ENCODE measurements at places on chromosomes 1 and 21. TPM values are rescaled to one million over a fixed set of nuclear protein-coding genes. Genes with fewer than 3 reads are reported as not detected.

- H3K4me1 ChIP-seq: peaks cover 71% of the 10 kb centered on the region
- peak; percentile 16 for DNase-seq
- H3K36me3 ChIP-seq: peaks cover 18% of the 10 kb centered on the region
- no peaks in the 10 kb centered on the region for H3K27me3 ChIP-seq
- H3K27ac ChIP-seq: peak overlapping the region; percentile 74
- H3K4me3 ChIP-seq: no peak overlapping the region
These were observed 35.2 kb downstream of the CCN1 start for GRCh38 chr1:85615586-85616363.

DNA sequence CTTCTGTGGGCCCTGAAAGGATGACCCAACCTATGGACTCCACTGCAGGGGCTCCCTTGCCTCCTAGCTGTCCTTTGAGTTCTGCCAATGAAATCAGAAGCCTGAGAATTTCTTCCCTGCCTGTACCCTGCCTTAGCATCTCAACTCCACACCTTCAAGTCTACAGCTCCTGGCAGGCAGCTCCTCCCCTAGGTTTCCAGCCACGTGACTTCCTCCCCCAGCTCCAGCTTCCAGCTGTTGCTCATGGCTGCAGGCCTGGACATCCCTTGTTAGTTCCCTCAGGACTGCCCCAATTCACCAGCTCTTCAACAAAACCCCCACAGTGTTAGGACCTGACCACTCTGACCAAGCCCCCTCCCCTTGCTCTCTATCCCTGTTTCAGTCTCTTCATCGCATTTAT, 2.4 kb downstream of the RCAN1 start:
- no peak overlapping the region for H3K4me3 ChIP-seq
- peaks cover 1% of the 10 kb centered on the region for H3K27me3 ChIP-seq
- H3K27ac ChIP-seq: no peak overlapping the region
- peaks cover 11% of the 10 kb centered on the region for H3K4me1 ChIP-seq

Gene GCSAML
- total RNA-seq: not detected

Gene TCHH
- not detected for total RNA-seq

Gene NFASC
- total RNA-seq: 10.5 TPM

All from HFFc6 (cell line).